Activated CD8-positive, alpha-beta memory T cell treated with anti-CD3 and anti-CD28 coated beads for 4 hours (primary cell): ENCODE measurements at places on chromosomes 4 and X.

DNA sequence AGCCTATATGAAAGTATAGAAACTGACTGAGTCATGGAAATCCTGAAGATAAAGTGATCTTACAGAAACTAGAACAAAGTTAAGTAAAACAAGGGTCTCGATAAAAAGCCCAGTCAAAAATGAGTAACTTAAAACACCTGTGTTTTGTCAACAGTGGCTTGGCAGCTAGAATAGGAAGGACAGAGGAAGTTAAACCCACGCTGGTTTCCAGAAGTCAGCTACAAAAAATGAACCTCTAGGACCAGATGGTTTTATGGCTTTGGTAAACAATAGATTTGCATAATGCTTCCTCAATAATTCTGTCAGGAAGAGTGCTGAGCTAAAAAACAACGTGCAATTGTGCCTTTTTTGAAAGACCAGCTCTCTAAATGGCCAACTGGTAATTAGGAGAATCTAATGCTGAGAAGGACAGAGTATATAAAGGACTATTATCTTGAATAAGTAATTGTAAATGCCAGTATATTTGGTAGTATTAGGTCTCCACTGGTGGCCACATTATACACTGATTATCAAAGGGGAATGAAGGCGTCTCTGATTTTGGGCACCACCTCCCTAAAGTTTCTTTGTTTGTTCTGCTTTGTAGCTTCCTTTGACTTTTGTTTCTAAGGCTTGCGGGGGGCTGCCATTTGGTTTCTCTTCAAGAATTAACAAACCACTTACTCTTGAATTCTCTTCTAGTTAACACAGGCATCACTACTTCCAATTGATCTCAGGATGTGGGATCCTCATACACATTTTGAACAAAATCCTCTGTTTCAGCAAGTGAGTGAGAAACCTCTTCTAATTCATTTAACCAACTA lies 72.2 kb upstream of the PPP3CA start:
- no peak for DNase-seq

- DNase-seq = no peak
Observed at GRCh38 chr4:187321711-187322110, 598.1 kb upstream of the FAT1 start.

- no peak for DNase-seq
Observed at GRCh38 chr4:93475730-93476129, 352.8 kb upstream of the ATOH1 start.

DNA sequence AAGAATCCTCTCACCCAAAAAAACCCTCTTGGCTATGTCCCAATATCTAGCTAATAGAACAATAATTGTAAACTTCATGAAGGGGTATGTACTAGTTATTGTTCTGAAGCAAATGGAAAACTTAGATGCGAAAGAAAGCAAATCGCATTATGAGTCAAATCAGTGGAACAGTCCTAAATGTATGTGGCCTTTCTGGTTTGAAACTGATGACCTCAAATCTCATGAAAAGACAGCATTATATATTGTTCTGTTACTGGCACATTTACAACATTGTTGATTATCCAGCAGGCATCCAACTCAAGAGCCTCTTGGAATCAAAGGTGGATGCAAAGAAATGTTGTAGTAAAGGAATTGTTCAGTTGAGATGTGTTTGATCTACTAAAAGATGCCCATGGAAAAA lies 34.7 kb downstream of the CSN3 start:
- DNase-seq = no peak

GRCh38 chrX:129636175-129636681 lies 18.5 kb downstream of the APLN start:
- DNase-seq = no peak

DNA sequence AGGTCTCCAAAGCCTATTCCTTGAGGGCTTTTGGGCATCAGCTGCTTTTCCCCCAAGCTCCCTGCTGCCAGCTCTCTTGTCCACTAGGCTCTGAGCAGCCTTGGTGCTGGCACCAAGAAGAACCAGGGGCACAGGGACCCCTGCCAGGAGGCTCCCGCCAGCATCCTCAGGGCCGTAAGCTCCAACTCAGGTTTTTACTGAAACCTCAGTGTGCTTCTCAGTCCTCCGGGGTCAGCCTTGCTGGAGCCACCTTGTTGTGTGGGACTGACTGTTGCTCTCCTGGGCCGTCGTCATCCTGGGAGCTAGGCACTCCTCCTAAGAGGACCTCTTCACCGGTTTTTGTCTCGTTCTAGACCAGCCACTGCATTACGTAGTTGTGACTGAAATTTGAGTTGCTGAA lies 38.9 kb downstream of the NOP14 start:
- DNase-seq = no peak

GRCh38 chrX:47797084-47797483 lies 39.6 kb upstream of the ZNF81 start:
- DNase-seq = no peak

- no peak for DNase-seq
Observed at GRCh38 chr4:122531514-122531913, 75.0 kb upstream of the IL2 start.

DNA sequence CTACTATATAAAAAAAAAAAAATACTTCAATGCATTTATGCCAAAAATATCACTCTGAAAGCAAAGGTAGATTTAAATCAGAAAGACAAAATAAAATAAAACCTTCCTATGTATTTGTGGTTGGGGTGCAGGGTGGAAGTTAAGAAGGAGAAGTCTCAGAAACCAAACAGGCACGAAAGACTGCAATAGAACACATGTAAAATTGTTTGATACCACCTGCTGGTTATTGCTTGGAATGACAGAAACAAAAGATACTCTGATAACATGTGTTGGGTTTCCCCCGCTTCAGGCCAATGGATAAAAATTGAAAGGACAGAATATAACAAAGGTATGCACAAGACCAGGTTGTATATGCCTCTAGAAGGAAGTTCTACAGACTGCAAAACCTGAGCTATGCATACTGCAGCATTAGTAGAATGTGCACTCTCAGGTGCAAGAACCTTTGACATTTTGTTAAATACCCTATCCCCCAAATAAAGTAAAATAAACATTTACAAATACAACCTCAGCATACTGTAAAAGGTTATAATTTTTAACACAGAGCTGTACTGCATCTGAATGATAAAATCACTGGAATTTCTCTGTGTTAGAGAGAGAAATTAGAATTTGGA lies 118.8 kb downstream of the GABRA2 start:
- DNase-seq = no peak
